ENCODE measurements at places on chromosomes 3 and 15.

DNA sequence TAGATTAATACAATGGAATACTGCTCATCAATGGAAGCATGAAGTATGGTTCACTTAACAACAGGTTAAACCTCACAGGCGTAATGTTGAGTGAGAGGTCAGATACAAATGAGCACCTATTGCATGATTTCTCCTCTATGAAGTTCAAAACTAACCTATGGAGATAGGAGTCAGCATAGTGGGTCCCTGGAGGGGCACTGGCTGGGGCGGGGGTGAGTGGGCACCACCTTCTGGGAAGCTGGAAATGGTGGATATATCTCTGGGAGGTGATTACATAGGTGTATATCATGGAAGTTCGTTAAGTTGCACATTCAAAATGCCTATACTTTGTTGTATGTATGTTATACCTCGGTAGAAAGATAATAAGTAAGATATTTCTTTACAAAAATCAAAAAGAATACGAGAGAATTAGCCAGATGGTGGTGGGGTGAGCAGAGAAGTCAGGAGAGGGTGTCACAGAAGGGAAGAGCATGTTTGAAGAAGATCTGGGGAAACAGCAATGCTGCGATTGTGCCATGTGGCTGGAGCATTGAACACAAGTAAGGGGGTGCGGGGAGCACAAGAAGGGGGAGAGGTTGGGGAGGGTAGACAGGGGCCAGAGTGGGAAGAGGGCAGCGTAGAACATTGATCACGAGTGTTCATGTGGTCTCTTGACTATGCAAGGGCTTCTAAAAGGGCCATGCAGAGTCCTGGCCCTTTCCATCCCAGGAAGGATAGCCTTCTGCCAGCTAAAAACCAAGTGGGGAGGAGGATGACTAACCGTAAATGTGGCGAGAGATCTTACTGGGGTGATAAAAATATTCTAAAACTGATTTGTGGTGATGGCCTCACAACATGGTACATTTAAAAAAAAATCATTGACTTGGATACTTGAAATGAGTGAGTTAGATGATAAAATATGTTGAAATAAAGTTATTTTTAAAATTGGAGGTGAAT is 30.2 kb downstream of the ITGA11 start:
- no peak for DNase-seq

- DNase-seq, result no peak
These were observed 35.6 kb downstream of the FRMD5 start for GRCh38 chr15:44159492-44159891.

DNA sequence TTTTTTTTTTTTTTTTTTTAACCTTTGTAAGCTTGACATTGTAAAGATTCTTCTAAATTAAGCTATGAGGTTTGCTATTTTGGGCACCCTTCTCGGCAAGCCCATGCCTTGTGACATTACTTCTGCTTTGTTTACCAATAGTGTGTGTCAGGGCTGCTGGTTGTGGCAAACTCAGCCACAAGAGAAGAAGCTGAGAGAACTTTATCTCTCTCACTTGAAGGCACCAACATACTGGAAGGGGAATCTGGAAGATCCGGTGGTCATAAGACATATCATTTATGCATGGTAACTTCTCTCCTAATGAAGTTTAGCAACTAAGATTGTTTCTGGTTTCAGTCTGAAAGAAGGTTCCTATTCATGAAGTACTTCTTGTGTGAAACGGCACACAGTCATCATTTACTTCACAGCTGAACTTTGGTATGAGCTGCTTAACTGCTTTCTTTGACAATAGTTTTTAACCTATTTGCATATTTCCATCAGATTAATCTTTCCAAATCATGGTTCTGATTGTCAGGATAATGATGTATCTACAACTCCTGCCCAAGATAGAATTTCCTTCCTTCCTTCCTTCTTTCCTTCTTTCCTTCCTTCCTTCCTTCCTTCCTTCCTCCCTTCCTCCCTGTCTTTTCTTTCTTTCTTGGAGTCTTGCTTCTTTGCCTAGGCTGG is 189.3 kb downstream of the NFKBIZ start:
- DNase-seq, result no peak

- DNase-seq, result no peak
These were observed 10.4 kb downstream of the CLDN11 start for GRCh38 chr3:170429050-170429449.

DNA sequence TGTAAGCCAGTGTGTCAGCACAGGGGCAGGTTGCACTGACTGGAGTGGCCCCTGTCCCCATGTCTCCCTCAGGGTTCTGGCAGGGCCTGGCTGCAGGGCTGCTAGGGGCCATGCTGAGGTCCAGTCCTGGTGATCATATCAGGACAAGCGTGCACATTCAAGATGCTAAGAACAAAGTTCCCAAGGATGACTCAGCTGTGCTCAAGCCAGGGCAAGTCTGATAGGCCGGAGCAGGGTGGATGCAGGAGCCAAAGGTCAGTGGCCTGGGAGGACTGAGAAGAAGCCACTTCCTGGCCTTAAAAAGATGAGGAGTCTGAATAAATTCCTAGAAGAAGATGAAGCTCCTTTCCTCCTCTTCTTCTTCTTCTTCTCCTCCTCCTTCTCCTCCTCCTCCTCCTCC is 353.2 kb downstream of the AGBL1 start:
- DNase-seq, result no peak

- no peak for DNase-seq
These were observed 180.2 kb downstream of the TNIK start for GRCh38 chr3:171279972-171280371.

DNA sequence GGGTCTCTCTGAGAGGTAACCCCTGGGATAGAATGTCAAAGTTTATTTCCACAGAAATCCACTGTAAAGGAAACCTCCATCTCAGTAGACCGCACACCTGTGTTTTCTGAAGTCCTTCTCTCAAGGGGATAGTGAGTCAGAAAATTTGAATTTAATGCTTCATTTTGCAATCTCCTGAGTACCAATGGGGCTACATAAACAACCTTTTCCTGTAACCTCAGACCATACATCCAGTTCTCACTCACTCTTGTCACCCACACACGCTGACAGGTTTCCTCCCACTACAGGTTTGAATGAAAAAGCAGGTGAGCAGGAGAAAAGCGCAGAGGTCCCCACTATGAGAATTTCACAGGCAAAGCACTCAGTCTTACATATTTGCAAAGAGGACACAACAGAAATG is 165.3 kb upstream of the MCTP2 start:
- no peak for DNase-seq

- no peak for DNase-seq
These were observed 1065.1 kb downstream of the AGBL1 start for GRCh38 chr15:87144775-87145174.

GRCh38 chr3:194330579-194330978 is 20.5 kb downstream of the CPN2 start:
- no peak for DNase-seq

DNA sequence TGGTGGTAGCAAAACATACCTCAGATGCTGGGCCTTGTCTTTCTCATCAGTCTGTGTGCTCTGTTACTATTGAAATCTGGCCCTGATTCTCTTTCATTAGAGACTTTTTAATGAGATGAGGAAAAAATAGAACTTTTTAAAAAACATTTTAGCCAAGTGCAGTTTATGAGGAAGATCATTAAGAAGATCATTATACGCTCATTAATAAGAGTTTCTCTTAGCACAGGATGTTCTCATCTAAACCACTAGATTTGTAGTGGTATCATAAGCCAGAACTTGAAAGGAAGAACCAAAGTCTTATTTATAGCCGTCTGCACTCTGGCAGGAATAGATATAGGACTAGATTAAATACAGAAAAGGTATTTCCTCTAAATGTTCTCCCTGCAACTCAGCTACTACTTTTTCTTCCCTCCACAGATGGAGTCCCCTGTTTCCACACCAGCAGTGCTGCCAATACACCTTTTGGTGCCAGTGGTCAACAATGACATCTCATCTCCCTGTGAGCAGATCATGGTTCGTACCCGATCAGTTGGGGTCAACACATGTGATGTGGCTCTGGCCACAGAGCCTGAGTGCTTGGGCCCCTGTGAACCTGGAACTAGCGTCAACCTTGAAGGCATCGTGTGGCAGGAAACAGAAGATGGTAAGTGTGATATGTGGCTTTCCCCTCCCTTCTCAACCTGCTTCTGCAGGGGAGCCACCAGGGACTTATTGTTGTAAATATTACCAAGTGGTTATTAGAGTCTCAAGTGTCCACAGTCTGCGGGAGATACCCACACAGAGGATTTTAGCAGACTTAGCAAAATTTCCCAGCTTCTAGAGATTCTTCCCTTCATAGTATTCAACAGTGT is 152.8 kb downstream of the RBPMS2 start:
- DNase-seq, result peak; percentile 51

GRCh38 chr3:39327053-39327745 is 2.3 kb upstream of the CCR8 start:
- DNase-seq, result no peak

GRCh38 chr3:127238602-127239001 is 45.7 kb downstream of the PRR23E start:
- DNase-seq, result no peak

DNA sequence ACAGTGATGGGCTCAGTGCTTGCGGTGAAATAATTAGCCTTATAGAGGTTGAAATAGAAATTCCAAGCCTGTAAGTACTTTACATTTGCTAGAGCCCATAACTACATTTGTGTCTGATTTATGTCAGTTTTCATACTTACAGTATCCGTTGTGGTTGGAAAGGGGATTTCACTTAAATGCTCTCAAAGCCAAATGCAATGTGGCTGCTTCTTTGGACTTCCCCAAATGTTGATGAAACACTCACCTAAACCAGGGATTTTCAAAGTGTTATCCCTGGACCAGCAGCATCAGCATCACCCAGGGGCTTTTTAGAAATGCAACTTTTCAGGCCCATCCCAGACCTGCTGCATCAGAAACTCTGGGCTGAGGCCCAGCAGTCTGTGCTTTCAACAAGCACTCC is 378.7 kb downstream of the MCTP2 start:
- no peak for DNase-seq

- no peak for DNase-seq
These were observed 47.1 kb upstream of the BNIP2 start for GRCh38 chr15:59736181-59736580.

DNA sequence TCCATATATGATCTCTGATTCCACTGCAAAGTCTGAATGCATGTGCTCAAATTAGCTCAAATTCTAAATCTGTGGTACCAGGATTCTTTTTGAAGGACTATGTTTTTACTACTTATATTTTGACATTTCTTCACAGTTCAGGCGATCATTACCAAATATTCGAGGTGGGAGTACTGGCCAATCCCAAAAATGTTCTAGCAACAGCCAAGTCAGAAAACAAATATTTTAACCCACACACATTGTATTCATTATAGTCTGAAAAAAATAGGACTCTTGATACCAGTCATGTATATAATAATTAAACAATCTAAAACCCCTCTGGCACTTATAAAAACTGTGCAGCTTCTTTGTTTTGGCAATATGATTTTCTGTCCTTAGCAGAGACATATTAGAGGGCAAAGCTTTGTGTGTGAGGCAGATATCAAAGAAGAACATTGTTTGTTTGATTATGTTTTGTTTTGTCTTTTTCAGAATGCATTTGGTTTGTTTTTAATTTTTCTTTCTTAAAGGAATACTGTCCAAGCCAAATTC is 37.4 kb downstream of the FGF7 start:
- DNase-seq, result no peak

- no peak for DNase-seq
These were observed 134.1 kb upstream of the MNS1 start for GRCh38 chr15:56598991-56599390.

DNA sequence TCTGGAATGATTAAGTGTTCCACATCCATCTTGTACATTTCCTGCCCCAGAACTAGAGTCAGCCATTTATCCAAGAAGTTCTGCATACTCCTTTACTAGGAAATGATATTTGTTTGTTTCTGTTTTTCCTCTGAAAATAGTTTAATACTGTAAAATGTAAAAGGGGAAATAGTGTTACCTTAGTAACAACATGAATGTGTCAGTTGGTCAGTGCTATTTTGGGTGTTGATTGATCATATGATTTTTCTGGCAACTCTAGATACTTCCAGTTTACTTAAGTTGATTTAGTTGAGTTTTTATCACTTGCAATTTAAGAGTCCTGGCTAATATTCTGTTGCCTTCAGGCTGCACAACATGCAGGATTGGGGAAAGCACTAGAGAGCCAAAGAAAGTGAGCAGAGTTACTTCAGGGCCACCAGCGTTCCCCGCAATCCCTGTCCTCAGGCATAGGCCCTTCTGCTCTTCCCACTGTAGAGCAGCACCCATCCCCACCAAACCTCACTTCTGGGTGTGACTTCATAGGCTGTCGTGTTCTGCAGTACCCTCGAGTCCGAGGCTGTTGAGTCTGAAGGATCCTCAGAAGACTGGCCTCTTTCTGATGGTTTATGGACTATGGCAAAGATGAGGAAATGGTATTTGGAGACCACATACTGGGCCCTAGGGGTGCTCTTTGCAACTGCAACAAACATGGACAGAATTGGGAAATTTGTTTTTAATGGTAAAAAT is 69.0 kb downstream of the CHD2 start:
- no peak for DNase-seq

- no peak for DNase-seq
These were observed 44.3 kb upstream of the APEH start for GRCh38 chr3:49629866-49630265.

GRCh38 chr3:182182531-182182968 is 470.8 kb downstream of the SOX2 start:
- DNase-seq, result no peak

- DNase-seq, result no peak
These were observed 2.5 kb upstream of the IRAK2 start for GRCh38 chr3:10162185-10162584.

DNA sequence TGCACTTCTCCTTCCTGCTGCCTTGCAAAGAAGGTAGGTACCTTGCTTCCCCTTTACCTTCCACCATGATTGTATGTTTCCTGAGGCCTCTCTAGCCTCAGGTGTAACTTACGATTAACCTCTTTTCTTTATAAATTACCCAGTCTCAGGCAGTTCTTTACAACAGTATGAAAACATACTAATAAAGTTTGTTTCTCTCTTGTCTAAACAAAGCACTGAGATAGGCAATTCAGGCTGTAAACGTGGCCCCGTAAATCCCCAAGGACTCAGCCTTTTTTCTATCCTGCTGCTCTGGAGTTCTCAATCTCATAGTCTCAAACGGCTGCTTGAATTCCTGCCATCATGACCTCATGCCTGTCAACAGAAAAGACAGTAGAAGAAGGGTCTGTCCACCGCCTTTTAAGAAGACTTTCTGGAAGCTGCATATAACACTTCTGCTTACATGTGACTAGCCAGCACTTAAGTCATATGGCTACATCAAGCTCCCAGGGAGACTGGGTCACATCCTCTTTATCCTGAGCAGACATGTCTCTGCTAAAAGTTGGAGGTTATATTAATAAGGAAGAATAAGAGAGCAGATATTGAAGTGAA is 257.8 kb downstream of the EBLN2 start:
- DNase-seq, result no peak

GRCh38 chr3:42375121-42375800 is 35.1 kb downstream of the LYZL4 start:
- DNase-seq, result no peak

All from effector memory CD8-positive, alpha-beta T cell (primary cell).